ENCODE measurements at places on chromosomes 5 and 9.
A peak's percentile ranks its signal among the peaks of the same experiment; 100 is the strongest.

DNA sequence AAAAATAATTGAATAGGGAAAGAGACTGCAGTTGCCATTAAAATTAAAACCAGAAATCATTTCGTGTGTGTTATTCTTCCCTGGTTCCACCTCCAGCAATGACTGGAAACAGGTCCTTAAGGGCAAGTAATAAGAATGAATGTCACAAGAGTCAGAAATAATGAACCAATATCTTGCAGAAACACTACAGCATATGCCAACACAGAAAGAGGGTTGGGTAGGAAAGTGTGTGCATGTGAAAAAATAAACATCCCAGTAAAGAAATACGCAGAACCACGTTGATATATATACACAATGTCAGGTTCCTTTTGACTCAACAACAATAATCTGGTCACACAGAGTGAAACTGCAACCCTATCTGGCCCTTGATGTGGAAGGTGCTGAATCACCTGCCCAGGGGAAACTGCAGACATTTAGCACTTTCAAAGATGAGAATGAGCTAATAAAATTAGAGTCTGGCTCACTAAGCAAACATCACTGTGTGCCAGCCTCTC, 15.0 kb downstream of the HMHB1 start:
- peak; percentile 6 for DNase-seq

GRCh38 chr9:14421291-14421690, 107.3 kb upstream of the NFIB start:
- DNase-seq, result no peak

DNA sequence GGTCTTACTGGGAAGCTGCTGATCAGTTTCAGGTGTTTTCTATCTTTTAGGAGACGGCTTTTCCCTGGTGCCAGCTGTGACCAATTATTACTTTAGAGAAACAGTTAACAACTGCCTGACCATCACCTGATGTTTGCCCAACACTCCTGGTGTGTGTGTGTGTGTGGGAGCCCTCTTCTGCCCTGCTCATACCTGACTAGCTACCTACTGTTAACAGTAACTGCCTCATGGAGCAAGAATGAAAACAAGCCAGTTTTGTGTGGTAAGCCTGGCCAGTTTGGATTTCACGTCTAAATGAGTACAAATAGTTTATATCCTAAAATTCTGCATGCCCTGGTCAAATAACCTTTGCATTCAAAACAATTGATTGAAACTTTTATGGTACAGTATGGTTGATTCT, 46.1 kb upstream of the RIOK2 start:
- no peak for DNase-seq

DNA sequence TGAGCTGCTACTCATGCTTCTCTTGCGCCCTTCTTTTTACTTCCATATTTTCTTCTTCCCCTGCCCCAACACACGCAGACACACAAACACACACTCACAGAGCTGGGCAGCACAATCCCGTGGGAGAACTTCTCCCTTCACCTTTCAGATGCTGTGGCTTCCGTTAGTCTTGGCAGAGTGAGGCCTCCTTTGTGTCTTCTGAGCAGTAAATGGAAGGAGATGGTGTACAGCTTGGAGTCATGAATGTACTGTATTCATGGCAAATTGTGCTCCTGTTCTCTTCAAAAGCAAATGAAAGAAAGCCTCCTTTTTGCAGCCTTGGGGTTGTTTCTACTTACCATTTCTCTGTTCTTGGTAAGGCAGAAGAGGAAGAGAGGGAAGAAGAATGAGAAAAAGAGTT, 456.6 kb upstream of the TLE4 start:
- DNase-seq, result no peak

DNA sequence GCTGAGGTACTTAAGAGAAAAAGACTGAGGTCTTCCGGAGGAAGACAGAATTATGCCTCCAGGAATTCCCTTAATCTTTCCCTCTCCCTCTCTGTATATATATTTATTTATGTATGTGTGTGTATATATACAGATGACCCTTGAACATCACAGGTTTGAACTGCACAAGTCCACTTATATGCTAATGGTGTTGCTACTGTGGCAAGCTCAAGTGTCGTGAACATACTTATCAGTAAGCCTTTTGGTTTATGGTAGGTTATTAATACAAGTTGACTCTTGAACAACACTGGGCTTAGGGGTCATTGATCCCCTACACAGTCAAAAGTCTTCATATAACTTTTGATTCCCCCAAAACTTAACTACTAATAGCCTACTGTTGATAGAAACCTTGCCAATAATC, 106.8 kb downstream of the NUDT12 start:
- DNase-seq, result no peak

DNA sequence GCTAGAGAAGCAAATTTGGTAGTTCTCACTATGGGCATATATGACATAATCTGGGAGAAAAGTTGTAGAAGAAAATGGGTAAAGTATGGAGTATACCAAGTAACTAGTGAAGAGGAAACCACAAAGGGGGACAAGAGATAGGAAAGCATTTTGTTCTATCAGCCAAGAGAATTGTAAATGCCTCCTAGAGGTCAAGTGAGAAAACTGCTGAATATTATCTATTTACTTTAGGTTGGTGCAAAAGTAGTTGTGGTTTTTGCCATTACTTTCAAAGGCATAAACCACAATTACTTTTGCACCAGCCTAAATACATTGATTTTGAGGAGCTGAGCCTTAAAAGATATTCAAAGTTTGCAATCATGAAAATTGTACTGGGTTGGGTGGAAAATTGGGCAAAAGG, 126.7 kb upstream of the GRHPR start:
- no peak for DNase-seq

DNA sequence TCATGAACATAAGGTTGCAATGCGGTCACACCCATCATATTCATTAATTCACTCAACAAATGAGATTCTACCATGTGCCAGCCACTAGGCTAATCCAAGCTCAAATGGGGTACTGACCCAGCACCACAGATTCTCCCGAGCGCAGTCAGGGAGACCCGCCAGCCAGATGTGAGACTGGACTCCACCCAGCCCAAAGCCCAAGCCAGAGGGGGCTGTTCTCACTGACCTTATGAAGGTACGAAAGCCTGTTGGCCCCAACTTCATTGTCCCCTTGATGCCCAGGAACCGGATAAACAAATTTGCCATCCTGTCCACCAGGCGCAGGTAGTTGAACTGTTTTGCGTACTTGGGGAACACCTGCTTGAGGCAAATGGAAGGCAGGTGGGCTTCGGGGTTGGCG, 218.8 kb downstream of the DAB2IP start:
- no peak for DNase-seq

- peak; percentile 82 for DNase-seq
Measured at GRCh38 chr5:10599862-10600284, 36.0 kb downstream of the ANKRD33B start.

GRCh38 chr9:16715404-16715803, 155.1 kb downstream of the BNC2 start:
- DNase-seq, result peak; percentile 85

Measured in astrocyte (in vitro differentiated cells and primary cell).